Activated CD8-positive, alpha-beta memory T cell treated with anti-CD3 and anti-CD28 coated beads for 1 hour (primary cell): ENCODE measurements at places on chromosomes 7 and 10.

GRCh38 chr7:127123220-127123619 is 129.5 kb downstream of the GRM8 start:
- DNase-seq, result no peak

DNA sequence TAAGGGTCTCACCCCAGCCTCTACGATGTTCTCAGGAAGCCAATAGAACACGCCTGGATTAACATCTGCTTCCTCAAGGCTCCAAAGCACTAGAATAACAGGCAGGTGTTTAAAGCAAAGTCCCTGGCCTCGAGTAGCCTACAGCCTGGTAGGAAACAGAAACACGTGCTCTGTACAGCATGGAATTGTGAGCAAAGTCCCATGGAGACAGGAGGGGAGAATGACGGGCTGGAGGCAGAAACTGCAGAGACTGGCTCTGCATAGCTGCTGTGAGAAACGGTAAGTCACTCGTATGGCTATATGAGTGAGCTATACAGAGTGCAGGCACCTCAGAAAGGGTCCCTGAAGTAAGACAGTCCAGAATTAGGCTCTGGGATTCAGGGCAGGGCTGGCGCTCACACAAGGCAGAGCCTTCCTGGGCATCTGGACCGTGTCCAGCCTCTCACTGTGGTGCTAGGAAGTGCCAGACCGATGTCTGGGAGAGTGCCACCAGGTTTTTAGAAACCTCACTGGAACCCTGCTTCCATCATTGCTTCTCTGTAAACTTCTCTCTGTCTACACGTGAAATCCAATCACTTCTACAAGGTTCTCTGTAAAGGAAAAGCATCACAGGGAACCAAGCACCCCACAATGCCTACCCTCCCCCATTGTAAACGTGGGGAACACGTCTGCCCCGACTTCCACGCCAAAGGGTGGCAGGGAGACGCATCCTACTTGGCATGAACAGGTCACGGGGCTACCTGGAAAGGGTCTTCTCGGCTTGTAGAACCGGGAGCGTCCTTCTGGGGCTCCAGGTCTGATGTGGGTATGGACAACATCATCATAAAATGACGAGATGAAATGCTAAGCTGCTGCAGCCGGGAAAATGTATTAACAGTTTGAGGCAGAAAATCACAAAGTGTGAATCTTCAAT is 38.8 kb upstream of the SHH start:
- no peak for DNase-seq

- no peak for DNase-seq
Measured at GRCh38 chr10:130776724-130777123, 534.8 kb downstream of the TCERG1L start.

- DNase-seq, result no peak
Measured at GRCh38 chr10:120047926-120048325, 155.4 kb downstream of the SEC23IP start.

GRCh38 chr7:11069591-11069990 is 95.9 kb downstream of the PHF14 start:
- no peak for DNase-seq

DNA sequence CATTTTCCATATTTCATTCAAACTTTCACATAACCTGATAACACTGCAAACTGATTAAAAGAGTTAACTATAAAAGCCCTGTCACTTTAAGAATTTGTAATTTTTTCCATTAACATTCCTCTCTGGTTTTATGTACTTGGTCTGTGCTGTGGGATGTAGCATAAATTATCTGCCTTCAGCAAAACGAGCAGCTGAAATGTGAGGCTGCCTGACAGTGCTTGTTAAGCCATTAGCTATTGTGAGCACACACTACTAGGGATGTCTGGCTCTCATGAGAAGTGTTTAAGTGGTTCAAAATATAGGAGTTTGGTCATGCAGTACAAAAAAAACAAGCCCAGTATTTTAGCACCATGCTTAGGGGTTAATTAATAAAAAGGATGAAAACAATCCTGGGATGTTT is 63.0 kb downstream of the HOXA1 start:
- no peak for DNase-seq

- no peak for DNase-seq
Measured at GRCh38 chr7:137269240-137269639, 74.3 kb downstream of the PTN start.

GRCh38 chr10:78445308-78445707 is 411.6 kb downstream of the RPS24 start:
- DNase-seq, result no peak

- no peak for DNase-seq
Measured at GRCh38 chr10:132175907-132176581, 10.7 kb upstream of the DPYSL4 start.

DNA sequence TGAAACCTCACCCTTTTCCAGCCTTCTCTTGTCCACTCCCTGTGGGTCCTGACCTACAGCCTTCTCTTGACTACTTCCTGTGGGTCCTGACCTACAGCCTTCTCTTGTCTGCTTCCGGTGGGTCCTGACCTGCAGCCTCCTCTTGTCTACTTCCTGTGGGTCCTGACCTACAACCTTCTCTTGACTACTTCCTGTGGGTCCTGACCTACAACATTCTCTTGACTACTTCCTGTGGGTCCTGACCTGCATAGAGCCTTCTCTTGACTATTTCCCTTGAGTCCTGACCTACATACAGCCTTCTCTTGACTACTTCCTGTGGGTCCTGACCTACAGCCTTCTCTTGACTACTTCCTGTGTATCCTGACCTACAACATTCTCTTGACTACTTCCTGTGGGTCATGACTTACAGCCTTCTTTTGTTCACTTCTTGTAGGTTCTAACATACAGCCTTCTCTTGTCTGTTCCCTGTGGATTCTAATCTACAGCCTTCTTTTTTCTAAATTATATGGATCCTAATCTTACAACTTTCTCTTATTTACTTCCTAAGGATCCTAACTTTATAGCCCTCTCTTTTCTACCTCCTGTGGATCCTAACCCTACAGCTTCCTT is 36.5 kb downstream of the C10orf71 start:
- DNase-seq, result no peak

GRCh38 chr7:94228678-94229077 is 166.0 kb upstream of the COL1A2 start:
- no peak for DNase-seq
